ENCODE measurements at places on chromosomes 3 and 15. TPM values are rescaled to one million over a fixed set of nuclear protein-coding genes. Genes with fewer than 3 reads are reported as not detected.

DNA sequence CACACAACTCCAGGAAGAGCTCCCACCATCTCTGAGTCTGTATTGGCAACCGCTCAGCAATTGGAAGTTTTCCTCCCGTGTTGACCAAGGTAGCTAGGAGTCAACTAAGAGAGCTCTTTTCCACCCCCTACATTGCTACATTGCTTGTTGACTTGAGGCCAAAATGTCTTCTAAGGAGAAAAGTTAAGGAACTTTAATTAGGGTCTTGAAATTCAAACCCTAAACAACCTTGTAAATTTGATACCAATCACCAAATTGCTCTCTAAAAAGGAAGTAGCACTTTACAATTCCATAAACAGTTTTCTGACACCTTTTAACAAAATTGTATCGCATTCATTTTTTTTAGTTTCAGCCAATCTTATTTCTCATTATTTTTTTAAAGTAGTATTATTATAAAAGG lies 35.5 kb upstream of the ST3GAL6 start:
- DNase-seq, result no peak

DNA sequence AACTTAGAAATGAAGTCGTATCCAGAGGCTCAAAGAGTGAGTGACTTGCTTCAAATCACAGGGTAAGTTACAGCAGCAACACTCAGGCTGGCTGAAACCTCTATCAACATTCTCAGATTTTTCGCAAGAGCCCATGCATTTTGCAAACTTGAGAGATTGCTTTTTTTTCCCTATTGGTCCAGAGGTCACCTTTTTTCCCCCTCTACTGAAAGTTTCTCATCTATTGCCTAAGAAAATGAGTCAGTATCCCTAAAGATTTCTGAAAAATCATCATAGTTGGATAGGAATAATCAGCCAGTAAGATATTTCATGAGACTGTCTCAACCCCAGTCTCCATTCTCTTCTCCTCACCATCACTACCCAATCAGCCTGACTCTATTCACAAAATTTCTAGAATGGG lies 410.6 kb downstream of the FOXP1 start:
- DNase-seq, result no peak

DNA sequence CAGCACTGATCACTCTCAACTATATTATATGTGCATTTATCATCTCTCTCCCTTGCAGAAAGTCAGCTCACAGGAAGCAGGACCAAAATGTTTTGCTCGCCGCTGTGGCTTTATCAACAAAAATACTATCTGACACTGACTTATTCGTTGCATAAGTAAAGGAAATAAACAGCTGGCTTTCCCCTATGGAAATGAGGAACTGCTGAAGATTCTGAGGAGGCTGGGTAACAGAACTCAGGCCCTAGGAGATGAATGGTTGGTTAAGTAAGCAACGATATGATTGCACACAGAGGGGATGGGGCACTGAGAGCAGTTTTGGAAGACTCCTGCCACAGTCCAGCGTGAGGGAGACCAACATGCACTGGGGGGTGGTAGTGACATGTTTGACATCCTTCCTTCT lies 181.1 kb downstream of the STT3B start:
- no peak for DNase-seq

GOLGA6L7 gene
- not detected for total RNA-seq

GRCh38 chr3:76582632-76583378 lies 457.1 kb upstream of the ROBO2 start:
- no peak for DNase-seq

- DNase-seq, result no peak
These were observed 406.2 kb upstream of the RARB start for GRCh38 chr3:25021816-25022215.

GRCh38 chr3:63864008-63864964 lies 619 bp downstream of the ATXN7 start:
- DNase-seq, result peak; percentile 40

GRCh38 chr15:65962187-65962586 lies 92.9 kb downstream of the RAB11A start:
- no peak for DNase-seq

DNA sequence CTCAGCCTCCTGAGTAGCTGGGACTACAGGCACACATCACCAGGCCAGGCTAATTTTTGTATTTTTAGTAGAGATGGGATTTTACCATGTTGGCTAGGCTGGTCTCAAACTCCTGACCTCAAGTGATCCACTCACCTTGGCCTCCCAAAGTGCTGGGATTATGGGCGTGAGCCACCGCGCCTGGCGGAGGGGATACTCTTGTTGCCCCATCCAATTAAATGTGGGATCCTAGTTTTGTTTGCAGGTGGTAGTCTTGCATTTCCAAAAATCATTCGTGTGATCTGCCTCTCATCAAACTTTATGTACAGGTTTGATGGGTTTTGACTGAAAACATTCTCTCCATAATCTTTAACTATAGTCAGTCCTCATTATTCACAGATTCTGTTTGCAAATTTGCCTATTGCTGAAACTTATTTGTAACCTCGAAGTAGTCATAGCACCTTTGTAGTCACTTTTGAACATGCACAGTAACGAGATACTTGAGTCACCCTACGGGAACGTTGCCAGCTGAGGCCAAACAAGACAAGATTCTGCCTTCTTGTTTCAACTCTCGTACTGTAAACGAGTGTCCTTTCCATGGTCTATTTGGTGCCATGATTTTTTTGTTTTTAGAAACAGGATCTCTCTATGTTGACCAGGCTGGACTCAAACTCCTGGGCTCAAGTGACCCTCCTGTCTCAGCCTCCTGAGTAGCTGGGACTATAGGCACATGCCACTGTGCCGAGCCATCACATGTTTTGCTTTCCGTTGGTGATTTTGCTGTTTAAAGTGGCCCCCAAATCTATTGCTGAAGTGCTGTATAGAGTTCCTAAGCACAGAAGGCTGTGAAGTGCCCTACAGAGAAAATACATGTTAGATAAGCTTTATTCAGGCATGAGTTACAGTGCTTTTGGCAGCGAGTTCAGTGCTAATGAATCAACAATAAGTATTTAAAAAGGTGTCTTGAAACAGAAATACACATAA lies 8.1 kb upstream of the MAPK6 start:
- no peak for DNase-seq

DNA sequence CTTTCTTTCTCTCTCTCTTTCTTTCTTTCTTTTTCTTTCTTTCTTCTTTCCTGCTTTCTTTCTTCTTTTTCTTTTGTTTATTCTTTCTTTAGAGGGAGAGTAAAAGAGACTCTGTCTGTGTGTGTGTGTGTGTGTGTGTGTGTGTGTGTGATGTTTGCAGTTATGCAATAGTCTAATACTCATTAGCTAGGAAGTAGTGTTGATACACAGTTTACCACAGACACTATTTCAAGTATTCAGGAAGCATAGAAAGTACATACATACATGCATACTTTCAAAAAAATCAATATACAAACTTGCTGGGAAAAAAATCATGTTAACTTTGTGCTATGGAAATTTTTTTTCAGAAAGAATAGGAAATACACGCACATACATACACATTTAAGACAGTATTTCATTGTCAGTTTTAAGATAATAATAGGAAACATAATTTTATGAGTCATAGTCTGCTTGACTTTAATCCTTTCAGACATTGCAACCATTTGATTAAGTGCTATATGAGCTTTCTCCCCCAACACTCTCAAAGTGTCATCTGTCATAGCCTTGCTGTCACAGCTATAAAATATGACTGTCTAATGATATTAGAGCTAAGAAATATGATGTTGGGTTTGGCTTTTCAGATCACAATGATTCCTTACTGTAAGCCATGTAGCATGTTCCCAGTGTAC lies 74.9 kb upstream of the EPHA3 start:
- no peak for DNase-seq

IQSEC1 gene
- total RNA-seq, result 58.8 TPM

DNA sequence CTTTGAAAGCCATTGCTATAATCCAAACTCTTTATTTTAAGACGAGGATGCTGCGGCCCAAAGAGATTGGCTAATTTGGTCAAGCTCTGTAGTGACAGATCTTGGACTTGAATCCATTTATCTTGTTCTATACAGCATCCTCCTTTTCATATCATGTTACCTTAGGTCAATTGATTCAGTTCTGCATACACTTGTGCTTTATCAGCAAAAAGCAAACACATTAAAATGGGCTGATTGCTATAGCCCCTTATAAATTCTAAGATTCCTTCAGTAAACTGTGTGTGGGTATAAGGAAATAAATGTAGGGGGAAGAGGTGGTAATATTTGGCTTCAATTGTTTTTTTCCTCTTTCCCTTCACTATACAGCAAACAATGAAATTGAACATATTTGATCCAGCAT lies 40.1 kb upstream of the NECTIN3 start:
- no peak for DNase-seq

- no peak for DNase-seq
These were observed 42.2 kb downstream of the AKAP13 start for GRCh38 chr15:85422607-85423006.

GRCh38 chr3:4994823-4995499 lies 15.7 kb downstream of the BHLHE40 start:
- DNase-seq, result peak; percentile 85

DNA sequence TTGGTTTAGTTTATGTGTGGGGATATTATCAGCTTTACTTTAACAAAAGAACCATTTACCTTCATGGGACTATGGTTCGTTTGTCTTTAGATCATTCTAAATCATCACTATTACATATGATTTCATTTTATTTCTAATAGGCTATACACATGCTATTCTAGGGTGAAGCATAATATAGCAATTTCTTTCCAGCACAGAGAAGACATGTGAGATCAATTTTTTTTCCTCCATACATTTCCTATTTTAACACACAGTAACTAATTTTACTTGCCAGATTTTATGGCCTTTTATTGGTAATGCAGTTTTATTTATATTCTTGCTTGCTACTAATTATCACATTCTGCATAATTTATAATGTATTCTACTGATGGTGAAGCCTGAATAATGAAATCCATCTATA lies 287.1 kb downstream of the ROBO1 start:
- DNase-seq, result no peak

DNA sequence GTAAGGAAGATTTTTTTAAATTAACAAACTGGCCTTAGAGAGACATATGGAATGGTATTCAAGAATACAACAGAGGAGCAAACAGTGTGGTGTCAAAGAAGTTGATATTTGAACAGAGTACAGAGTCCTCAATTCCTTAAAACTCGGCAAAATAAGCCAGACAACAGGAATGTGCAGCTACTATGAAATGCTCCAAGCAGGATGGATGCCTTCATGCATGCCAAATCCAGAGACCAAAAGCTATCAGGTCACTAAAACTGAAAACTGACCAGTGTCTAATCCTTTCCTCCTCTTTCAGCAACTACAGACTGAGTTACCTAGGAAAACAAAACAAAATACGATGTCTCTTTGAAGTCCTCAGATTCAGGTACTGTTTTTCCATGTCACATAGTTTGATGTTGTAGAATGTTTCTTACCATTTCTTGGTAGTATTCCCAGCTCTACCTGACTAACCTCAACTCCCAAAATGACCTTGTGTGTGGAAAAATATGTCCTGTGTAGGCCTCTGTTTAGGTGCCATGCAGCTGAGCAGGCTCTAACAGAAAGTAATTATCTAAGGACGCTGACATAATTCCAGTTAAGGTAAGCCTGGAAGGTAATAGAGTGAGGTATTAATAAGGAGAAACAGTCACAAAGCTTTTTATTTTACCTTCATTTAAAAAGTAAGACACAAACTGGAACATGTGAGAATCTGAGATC lies 46.9 kb downstream of the TBL1XR1 start:
- DNase-seq, result no peak

GRCh38 chr15:42808913-42809312 lies 72.0 kb upstream of the CDAN1 start:
- DNase-seq, result no peak

FBXW12 gene
- not detected for total RNA-seq

CEP19 gene
- total RNA-seq, result 1.7 TPM

DNA sequence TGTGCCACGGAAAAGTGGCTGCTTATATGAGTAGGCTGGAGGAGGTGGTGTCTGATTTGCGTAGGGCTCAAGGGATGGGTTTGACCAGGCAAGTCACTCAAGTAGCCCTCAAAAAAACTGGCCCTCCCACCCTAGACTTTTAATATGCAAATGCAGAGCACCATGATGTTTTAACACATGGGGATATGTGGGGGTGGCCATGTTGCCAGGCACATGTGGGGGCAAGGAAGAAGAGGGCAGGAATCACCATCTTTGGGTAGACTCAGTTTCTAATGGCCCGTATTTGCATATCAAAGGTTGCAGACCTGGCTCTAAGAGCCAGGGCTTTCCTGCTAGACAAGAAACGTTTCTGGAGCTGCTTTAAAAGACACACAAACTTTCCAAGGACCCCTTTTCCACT lies 307.2 kb upstream of the NDN start:
- no peak for DNase-seq

GRCh38 chr15:52798529-52799101 lies 8.5 kb upstream of the ONECUT1 start:
- DNase-seq, result no peak

DNA sequence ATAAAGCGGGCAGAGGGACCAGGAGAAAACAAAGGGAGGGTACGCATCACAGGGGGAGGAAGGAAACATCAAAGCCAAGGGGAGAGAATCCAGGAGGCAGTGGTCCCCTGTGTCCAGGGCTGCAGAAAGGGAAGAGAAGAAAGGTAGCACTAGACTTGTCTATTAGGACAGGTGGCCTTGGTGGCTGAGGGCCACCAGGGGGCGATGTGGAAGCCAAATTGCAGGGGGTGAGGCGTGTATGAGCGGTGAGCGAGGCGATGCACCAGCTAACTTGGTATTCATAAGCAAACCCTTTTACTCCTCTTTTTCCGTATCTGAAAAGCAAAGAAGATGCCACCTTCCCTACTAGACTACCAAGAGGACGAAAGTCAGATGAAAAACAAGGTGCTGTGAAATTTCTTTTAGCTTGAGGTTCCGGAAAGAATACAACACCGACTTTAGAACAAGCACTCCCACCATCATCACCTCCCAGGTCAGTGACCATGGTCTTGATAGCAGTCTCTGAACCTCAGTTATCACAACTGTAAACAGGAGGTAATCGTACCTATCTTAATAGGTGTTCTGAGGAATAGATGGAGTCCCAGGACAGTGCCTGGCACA lies 654.4 kb upstream of the ADAMTS9 start:
- peak; percentile 50 for DNase-seq

ZMYND10 gene
- not detected for total RNA-seq

DNA sequence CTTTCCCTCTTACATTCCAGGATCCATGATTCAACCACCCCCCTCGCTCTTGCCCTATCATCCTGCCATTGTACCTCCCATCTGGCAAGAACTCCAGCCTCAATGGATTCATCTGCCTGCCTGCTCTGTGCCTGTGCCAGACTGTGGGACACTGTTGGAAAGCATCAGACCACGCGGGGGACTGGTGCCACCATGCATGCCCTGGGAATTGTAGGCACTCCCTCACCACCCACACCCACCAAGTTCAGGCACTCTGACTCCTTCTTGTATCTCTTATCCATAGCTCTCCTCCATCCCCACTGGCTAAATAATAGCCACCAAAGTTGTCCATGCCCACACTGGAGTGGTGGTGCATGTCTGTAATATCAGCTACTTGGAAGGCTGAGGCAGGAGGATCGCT lies 143.8 kb downstream of the TPRA1 start:
- DNase-seq, result no peak
